ENCODE measurements at places on chromosomes 4 and X.

DNA sequence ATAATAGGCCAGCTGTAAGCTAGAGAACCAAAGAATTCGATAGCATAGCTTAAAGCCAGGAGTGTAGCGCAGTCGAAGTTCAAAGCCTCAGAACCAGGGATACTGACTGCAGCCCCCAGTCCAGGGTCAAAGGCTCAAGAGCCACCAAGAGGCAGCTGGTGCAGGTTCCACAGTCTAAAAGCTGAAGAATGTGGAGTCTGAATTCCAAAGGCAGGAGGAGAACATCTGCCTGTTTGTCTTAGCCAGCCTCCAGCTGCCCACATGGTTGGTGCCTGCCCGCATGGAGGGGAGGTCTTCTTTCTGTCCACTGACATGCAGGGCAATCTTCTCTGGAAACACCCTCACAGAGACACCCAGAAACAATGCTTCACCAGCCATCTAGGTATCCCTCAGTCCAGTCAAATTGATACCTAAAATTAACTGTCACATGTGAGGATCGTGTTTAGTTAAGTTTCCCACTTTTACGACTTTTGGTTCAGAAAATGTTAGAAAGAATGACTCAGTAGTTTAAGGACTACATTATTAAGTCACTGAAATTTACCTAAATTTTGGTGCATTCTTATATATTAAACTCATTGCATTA is 52.8 kb upstream of the RHOH start:
- DNase-seq: no peak

DNA sequence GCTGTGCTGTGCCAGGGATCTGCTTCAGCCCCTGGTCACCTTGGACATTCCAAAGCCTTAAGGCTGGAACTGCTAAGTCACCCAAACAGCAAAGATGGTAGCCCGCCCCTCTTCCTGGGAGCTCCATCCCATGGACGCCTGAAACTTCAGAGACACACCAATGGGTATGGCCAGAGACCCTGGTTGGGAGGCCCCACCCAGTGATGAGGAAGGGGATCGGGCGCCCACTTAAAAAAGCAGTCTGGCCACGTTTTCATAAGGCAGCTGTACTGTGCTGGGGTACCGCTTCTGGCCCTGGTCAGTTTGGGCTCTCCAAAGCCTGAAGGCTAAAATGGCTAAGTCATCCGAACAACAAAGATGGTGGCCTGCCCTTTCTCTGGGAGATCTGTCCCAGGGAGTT is 9.4 kb upstream of the TMSB15C start:
- no peak for DNase-seq

- no peak for DNase-seq
These were observed 131.6 kb downstream of the SLIT2 start for GRCh38 chr4:20383283-20383682.

- DNase-seq: no peak
These were observed 36.6 kb upstream of the MBTPS2 start for GRCh38 chrX:21802839-21803238.

DNA sequence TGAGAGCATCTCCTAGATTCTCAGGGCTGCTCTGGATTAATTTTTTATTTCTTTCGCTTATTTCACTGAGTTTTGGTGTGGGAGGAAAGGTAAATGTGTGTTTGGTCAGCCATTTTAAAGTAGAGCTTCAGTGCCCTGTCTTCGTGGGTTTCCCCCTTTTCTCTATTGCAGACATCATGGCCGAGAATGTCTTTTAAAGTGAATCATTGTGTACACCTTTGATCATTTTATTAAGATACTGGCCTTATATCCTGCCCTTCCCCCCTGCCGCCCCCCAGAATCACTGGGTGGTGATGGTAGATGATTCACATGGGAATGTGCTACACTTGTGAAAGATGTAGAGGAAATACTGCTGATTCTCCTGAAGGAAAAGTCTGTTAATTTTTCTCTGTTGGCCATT is 23.8 kb downstream of the CDKL5 start:
- peak; percentile 18 for DNase-seq

- DNase-seq: peak; percentile 4
These were observed 694.5 kb upstream of the SLIT2 start for GRCh38 chr4:19557161-19557560.

GRCh38 chrX:75638332-75638731 is 115.5 kb upstream of the ZDHHC15 start:
- DNase-seq: no peak

DNA sequence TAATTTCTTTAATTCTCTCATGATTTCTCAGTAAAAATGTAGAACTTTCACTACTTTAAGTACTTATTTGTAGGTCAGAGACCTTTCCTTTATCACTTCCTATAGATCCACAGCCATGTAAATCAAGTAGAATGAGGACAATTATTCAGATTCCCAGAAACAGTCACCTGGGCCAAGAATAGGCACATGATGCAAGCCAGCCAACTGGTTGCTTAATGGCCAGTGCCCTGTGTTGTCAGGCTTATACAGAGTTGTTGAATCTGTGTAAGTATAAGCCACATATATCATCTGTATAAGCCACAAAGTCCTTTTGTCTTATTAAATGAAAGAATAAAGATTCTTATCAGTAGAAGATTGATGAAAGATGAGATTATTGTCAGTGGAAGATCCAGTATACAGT is 5.2 kb downstream of the BANK1 start:
- DNase-seq: no peak

- no peak for DNase-seq
These were observed 323.0 kb downstream of the INPP4B start for GRCh38 chr4:142523111-142523510.

- peak; percentile 81 for DNase-seq
These were observed 138.3 kb downstream of the PCDH18 start for GRCh38 chr4:137394018-137394417.

DNA sequence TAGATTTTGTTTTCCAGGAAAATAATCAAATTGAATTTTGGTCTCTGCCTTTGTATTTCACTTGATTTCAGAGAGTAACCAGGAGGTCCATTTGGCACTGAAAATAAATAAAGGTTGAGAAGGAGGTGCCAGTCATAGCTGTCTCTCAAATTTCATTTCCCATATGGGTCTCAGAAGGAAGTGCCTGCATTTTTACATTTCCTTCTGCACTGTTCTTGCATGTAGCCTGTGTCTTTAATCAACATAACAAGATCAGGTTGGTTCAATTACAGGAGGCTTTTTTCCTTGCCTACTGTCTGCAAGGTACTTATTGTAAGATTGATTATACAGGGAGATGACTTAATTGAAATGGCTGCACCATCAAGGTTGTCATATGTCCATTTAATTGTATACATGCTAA is 15.7 kb downstream of the LRRC66 start:
- DNase-seq: no peak

DNA sequence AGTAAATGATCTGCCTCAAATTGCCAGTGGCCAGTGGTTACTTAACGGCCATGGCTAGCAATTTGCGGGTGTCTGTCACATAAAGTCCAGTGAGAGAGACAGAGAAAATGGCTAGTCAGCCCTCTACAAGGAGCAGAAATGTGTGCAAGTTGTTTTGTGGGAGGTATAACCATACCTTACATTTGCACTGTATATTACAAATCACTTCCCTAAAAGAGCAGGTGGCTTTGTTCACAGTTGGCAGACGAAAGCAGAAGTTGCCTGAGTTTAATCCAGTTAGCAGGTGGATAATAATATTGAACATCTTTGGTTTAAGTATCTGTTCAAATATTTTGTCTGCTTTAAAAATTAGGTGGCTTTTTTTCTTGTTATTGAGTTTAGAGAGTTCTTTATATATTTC is 15.6 kb downstream of the SRPX start:
- DNase-seq: no peak

DNA sequence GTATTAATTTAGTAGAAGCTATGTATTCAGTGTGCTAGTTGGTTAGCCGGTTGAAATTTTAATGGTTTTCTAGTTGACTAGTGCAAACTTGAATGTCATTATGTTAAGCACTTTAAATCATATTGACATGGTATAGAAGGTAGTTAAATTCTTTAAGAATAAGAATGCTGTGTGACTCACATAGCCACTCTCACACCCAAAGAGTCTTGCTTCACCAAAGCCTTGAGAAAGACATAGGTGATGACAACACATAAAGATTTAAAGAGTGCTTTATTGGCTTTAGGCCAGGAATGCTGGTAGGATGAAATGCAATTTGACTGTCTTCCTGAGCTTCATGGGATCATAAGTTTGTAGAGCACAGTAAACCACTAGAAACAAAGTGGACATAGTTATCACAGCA is 85.3 kb downstream of the DCAF8L2 start:
- DNase-seq: peak; percentile 61

DNA sequence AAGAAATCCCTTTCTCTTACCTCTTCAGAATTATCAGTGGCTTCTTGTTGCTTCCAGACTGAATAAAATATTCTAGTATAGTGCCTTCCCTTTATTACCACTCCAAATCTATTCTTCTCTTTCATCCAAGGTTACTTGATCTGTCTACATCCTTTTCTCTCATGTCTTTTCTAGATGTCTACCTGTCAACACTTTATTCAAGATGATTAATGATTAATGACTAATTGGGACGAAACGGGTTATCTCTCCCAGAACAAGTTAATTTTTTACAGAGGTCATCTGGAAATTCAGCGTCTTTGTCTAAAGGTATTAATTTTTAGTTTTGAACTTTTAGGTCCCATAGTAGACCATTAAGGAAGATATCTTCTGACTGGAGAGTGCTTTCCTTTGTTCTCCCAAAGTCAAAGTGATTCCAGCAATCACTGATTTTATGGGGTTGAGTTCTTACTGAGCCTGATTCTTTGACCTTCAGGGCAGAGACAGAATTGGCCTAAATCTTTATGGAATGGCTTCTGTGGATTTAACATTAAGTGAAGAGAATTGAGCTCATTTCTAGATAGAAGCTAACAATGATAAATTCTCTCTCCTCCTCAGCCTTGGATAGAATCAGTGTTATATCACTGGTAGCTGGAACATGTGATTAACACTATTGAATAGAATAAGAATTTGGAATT is 335.4 kb upstream of the TEX13C start:
- no peak for DNase-seq

- no peak for DNase-seq
These were observed 1825.1 kb upstream of the IGFBP7 start for GRCh38 chr4:58935332-58935731.

DNA sequence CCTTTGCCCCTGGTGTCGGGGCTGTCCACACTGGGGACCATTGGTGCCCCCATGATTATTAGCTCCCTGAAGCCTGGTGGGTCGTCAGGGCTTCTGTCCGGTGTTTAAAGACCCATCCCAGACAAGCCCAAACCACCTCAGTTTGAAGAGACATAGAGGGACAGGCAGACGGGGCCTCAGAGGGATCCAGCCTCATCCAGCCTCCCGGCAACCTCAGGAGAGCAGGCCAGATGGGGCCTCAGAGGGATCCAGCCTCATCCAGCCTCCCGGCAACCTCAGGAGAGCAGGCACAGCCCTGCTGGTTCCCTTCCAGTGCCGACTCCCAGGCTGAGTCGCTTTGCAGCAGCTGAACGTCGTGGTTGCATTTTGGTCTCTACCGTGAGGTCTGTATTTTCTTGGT is 32.1 kb downstream of the PIGG start:
- DNase-seq: no peak

DNA sequence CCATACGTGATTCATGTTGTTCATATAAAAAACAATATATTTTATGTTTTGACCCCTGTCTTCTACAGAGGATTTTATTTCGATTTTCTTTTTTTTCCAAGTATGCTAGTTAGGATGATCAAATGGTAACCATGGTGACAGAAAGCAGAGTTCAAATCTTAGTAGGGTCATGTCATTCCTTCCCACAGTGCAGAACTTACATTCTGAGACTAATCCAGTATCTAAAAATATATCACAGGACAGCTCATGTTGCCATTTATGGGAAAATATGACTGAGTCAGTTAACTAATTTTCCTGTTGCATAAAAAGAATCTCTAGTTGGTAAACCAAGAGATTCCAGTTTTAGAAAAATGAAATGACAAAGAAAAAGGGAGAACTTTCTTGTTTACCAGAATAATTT is 209.5 kb downstream of the PARM1 start:
- DNase-seq: peak; percentile 53

DNA sequence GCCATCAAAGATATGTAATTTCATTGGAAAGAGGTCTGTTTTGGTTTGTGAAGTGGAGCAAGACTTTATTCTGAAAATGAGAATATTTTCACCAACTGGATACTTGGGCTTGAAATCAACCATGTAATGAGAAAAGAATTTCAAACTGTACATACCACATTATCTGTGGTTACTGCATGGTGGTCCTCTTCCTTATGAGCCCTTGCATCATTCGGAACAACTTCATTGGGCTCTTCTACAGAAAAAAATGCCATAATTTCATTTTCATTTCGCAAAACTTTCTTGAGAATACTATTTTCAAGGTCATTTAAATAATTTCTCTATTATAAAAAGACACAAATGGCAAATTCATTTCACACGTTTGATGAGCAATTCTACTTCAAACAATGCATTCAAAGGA is 148.6 kb upstream of the RPS6KA6 start:
- DNase-seq: peak; percentile 81

- DNase-seq: no peak
These were observed 11.4 kb downstream of the WDFY3 start for GRCh38 chr4:84954982-84955567.

DNA sequence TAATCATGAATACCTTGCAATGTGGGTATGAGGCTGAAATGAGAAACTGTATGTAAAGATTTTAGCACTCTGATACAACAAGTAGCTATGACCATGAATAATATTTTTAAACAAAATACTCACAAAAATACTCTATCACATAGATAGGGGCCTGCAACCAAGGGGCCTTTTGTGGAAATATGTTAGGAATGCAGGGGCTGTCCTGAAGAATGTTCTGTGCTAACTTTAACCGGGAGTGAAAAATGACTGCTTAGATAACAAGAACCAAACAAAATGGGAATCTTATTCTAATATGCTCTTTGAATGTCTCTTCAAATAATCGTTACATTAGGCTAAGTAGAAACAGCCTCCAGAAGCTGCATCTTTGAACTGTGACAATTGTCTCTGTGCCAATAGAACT is 37.9 kb upstream of the GYPA start:
- peak; percentile 32 for DNase-seq

DNA sequence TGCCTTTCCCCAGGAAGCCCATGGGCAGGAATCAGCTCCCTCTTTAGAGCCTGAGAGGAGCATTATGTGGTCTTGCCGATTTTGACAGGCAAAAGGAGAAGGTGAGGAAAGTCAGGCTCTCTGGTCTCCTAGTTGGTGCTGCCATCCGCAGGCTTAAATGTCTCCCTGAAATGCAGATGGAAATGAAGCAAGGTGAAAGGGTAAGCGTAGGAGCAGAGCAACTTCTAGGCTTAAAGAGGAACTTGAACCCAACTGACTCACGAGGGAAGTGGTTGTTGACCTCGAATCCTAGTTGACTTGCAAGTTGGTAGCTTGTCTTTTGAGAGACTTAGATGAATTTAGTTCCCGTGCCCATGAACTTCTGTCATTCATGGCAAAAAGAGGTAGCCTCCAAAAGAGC is 205.9 kb downstream of the PTTG2 start:
- DNase-seq: no peak

- no peak for DNase-seq
These were observed 1037.8 kb downstream of the STPG2 start for GRCh38 chr4:97105347-97106099.

- no peak for DNase-seq
These were observed 17.6 kb downstream of the TBL1X start for GRCh38 chrX:9482408-9482807.

Data from fibroblast of skin of scalp (primary cell).